Stimulated activated CD8-positive, alpha-beta memory T cell treated with anti-CD3 and anti-CD28 coated beads, Interleukin-7, amount 100 ng/mL, for 1 hour (primary cell): ENCODE measurements at places on chromosomes 1 and 21.

DNA sequence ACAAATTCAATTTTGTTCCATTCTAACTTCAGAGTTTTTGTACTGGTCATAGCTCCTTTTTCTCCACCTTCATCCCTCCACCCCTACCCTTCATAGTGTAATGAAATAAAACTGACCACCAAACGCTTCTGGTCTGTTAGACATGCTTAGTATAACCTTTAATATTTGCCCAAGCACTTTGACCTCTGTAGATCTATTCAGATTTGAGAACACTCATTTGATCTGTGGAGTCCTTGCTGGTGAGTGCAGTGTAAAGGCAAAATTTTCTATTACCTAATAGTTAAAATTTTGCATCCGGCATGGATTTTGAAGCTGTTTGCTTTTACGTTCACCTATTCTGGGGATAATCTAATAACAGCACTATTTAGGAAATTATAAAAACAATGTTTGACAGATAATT, 41.2 kb downstream of the TMEM200B start:
- DNase-seq: no peak

GRCh38 chr21:35563885-35564451, 496.4 kb downstream of the SETD4 start:
- no peak for DNase-seq

- DNase-seq: no peak
Observed at GRCh38 chr1:16326833-16327404, 25.4 kb downstream of the FBXO42 start.

DNA sequence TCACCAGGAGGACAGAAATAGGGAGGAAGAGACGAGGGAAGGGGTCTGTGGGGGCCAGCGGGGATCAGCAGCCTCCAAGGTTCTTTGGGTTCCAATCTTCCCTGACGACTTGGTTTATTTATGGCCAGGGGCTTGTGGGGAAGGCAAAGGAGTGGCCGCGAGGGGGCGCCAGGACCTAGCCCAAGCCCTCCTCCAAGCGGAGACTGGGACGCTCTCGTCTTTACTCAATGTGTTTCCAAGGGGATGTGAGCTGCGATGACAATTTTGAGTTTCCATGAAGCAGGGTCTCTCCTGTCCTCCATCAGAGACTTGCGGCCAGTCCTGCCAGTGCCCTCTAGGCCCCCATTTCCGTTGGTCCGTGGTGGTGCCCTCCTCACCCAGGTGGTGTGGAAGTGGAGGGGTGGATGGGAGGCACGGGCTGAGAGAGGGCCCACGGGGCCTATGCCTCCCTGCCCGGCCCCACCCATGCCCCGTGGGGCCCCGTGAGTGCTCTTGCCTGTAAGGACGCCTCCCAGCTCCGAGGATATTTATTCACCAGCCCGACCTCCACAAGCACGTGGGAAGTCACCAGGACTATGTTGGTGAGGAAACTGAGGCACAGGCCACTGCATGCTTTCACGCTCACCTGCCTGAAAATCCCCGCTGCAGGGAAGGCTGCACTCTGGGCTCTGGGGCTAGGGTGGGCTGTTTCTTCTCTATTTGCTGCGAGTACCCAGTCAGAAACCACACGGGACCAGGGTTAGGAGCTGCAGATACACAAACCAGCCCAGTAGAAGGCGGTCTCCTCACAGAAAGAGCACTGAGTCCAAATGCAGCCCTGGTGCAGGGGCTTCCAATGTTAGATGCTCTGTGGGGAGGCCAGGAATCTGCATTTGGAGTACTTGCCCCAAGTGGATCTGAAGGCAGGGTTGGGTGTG, 26.5 kb downstream of the DMRTB1 start:
- DNase-seq: peak; percentile 28

DNA sequence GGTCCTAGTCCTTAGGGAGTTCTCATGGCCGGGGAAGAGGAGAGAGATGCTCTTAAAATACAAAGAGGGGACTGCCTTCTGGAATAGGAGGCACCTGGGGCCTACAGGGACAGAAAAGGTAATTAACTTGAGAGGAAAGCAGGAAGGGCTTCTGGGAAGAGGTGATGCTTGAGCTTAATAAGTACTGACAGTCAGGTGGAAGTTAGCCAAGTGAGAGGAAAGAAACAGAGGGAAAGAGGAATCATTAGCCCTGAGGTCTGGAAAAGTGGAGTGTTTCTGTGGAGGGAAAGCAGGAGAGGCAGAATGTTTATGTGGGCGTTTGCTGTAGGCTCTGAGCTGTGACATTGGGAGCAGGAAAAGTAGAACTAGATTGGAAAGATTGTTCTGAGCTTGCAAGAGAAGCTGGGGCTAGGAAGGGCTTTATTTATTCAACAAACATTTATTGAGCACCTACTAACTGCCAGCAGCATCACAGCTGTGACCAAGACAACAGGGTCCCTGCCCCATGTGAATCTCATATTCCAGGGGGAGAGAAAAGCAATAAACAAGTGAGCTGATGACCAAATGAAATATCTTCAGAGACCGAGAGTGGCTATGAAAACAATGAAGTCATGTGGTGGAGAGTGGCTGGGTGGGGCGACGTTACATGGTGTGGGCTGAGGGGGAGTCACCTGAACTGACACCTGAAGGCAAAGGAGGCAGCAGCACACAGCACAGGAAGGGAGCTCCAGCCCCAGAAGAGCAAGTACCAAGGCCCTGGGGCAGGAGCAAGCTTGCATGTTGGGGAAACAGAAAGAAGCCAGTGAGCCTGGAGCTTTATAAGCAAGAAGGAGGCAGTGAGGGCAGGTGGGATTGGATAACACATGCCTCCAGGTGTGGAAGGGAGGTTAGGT, 4.4 kb upstream of the FNDC5 start:
- DNase-seq: no peak

DNA sequence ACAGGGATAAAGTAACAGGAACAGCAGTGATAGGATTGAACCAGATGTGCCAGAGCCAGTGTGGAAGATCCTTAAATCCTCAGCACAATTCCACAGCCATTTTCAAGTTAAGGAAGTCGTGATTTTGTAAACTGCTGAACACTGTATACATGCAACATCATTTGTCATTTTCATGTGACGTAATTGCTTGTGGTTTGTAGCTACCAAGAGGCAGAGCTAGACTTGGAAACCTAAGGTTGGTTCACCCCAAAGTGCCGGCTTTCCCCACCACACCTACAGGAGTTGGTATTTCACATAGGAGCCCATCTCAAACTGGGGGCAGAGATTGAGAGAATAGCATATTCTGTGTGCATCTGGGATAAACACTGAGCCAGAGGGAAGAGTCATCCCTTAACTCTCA, 113.9 kb downstream of the CAPN8 start:
- DNase-seq: no peak

- no peak for DNase-seq
Observed at GRCh38 chr1:157197906-157198435, 59.8 kb upstream of the ETV3 start.

DNA sequence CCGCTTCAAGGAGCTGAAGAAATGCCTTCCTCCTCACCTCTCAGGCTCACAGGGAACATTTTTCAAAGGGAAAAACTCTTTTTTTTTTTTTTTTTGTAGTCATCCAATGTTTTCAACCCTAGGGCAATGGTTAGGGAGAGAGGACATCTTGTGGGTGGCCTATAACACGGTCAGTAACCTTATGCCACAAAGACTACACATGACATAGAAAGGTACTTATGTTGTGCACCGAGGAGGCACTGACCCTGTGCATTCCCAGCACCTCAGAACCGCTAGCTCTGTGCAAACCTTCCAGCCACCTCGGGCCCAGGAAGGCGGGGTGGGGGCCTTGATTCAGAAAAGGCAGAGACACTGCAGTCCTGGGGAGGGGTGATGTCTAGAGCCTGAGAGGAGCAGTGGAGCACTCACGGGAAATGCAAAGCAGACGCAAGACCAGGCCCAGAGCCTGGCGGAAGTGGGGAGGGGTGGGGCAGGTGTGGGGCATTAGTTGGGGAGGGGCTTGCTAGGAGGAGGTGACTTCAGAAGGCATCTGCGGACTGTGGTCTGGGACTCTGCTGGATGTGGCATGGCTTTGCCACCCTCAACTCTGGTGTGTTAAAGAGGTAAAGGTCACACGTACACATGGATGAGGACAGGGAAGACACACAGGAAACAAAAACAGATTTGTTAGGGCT, 68.6 kb downstream of the MDM4 start:
- no peak for DNase-seq

DNA sequence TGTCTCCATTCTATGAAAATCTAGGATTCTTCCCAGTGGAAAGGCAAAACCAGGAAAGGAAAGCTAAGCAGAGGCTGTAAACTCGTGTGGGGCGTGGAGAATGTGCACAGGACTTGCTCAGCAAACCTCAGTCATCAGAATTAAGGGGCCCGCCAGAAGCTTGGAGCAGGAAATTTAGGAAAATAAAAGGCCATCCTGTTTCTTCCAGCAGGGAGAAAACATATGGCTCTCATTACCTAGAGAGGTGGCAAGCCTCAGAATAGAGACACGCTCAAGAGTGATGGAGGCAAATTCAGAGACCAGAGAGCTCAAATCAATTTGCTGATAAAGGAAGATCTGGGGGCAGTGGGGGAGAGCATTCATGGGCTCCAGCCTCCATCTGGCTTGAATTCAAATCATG, 151.9 kb upstream of the KLHDC7A start:
- DNase-seq: no peak

DNA sequence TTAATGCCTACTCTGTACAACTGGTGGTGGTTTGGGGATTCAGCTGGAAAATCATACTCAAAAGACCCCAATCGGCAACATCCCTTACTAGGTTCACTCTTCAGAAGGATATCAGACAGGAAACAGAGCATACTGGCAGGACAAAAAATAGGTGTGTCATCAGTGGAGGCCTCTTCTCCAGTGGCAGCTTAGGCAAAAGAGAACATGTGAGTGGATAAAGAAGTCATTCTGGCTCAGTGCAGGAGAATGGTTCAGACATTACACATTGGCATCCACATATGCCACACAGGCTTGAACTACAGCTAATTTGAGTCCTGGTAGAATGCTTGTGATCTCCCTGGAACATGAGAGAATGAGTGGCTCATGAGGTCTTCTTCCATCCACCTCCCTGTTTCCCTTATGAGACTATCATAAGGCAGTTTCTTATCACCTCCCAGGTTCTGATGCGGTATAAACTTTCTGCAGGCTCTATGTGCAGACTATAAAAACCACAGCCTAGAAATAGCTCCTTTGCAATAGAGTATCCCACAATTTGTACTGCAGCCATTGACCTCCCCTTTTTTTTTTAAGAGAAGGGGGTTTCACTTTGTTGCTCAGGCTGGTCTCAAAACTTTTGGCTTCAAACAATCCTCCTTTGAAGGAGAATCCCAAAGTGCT, 24.7 kb downstream of the VAMP4 start:
- DNase-seq: no peak

DNA sequence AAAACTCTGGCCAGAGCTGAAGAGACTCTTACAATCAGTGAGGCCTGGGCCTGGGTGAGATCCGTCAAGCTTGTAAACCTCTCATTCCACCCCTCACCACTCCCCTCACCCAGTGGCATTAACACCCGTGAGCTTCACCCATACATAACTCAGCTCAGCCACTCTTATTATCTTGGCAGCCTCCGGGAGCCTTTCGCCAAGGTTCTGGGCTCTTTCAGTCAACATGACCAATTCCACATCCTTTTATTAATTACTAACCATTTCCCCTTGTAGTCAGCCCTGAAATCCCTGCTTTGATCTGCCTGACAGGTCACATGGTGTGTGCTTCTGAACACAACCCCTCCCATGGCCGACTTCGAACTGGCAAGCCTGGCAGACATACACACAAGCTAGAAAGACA, 134.8 kb downstream of the SETD4 start:
- no peak for DNase-seq

GRCh38 chr1:93839753-93840152, 39.3 kb downstream of the DNTTIP2 start:
- no peak for DNase-seq

- DNase-seq: no peak
Observed at GRCh38 chr1:229810961-229811360, 184.9 kb downstream of the URB2 start.

GRCh38 chr1:41792485-41792770, 126.3 kb downstream of the HIVEP3 start:
- no peak for DNase-seq
